A549 treated with CORT108297 at 1 μM for 4 hours (cell line): ENCODE measurements at places on chromosomes 1 and 21. TPM values are rescaled to one million over a fixed set of nuclear protein-coding genes. Genes with fewer than 3 reads are reported as not detected.

Gene PER3
- 0.66 to 1.3 TPM (median 0.77 TPM) in 5 replicates for total RNA-seq

Gene RAB7B
- total RNA-seq = 1.0 to 2.8 TPM (median 1.7 TPM) in 5 replicates

Gene LMO4
- total RNA-seq = 11.4 to 16.9 TPM (median 15.7 TPM) in 5 replicates

Gene CFAP107
- not detected in 5 replicates for total RNA-seq

Gene LEFTY2
- total RNA-seq = 0.04 to 0.26 TPM (median 0.13 TPM) in 3 of 5 replicates, not detected in the others

Gene OR10Z1
- not detected in 5 replicates for total RNA-seq

Gene C1orf21
- total RNA-seq = 7.1 to 11.4 TPM (median 8.4 TPM) in 5 replicates

Gene ZNF648
- not detected in 5 replicates for total RNA-seq

Gene LRRC53
- not detected in 5 replicates for total RNA-seq

Gene KLHDC9
- total RNA-seq = 1.1 to 2.7 TPM (median 1.8 TPM) in 5 replicates

Gene BATF3
- 20.0 to 35.4 TPM (median 33.7 TPM) in 5 replicates for total RNA-seq

Gene LCE1E
- 0.31 TPM in 1 of 5 replicates, not detected in the others for total RNA-seq

Gene FCN3
- total RNA-seq = not detected in 5 replicates

Gene PI4KB
- 24.1 to 27.9 TPM (median 26.2 TPM) in 5 replicates for total RNA-seq

Gene COL6A2
- total RNA-seq = 13.8 to 17.6 TPM (median 14.9 TPM) in 5 replicates

Gene KRTAP7-1
- total RNA-seq = not detected in 5 replicates

Gene TSACC
- 1.8 to 4.1 TPM (median 2.1 TPM) in 5 replicates for total RNA-seq

Gene MRTO4
- 67.4 to 74.9 TPM (median 67.9 TPM) in 5 replicates for total RNA-seq

Gene B4GALT3
- 24.9 to 30.4 TPM (median 29.2 TPM) in 5 replicates for total RNA-seq

Gene USP24
- total RNA-seq = 11.5 to 15.3 TPM (median 14.1 TPM) in 5 replicates

Gene OR6K3
- total RNA-seq = not detected in 5 replicates

Gene RNF223
- total RNA-seq = 0.32 to 0.52 TPM (median 0.38 TPM) in 5 replicates

Gene CCDC27
- total RNA-seq = not detected in 5 replicates

Gene PIP5K1A
- 42.3 to 54.3 TPM (median 44.7 TPM) in 5 replicates for total RNA-seq

Gene HSPA6
- 2.0 to 10.4 TPM (median 2.4 TPM) in 5 replicates for total RNA-seq

Gene C8A
- total RNA-seq = not detected in 5 replicates

Gene SLC30A2
- total RNA-seq = 0.03 to 0.10 TPM (median 0.09 TPM) in 5 replicates

Gene FBLIM1
- total RNA-seq = 19.7 to 33.3 TPM (median 27.3 TPM) in 5 replicates

Gene DHCR24
- total RNA-seq = 35.1 to 44.3 TPM (median 40.7 TPM) in 5 replicates

Gene CD48
- total RNA-seq = not detected in 5 replicates

Gene PLA2G2F
- total RNA-seq = not detected in 5 replicates
